GOT3 (cell line): ENCODE measurements at places on chromosomes 6 and 20.

DNA sequence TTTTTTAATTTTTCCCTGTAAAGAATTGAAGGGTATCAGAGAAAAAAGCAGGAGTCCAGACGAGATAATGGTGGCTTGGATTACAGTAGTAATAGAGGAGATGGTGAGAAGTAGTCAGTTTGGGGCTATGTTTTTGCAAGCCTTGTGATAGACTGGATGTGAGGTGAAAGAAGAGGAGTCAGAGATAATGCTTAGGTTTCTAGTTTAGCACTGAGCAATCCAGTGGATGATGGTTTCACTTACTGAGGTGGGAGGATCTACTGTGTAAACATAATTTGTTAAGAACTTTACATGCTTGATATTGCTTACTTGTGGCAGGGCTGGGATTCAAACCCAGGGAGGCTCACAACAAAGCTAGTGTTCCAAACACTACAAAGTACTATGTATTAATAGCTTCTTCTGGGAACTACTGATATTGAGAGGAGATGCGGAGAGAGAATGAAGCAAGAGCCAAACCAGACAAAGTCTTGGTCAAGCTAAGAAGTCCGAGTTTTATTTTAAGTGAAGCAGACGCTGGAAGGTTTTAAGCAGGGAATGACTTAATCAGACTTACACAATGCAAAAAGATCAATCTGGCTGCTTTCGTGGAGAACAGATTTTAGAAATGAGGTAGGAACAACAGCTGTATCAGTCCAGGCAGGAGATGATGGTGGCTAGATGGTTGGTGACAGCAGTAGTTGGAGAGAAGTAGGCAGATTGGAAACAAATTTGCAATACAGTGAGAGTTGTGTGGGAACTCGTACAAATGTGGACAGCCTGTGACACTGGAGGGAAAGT is 58.0 kb downstream of the ZFAND3 start:
- no peak for DNase-seq

DNA sequence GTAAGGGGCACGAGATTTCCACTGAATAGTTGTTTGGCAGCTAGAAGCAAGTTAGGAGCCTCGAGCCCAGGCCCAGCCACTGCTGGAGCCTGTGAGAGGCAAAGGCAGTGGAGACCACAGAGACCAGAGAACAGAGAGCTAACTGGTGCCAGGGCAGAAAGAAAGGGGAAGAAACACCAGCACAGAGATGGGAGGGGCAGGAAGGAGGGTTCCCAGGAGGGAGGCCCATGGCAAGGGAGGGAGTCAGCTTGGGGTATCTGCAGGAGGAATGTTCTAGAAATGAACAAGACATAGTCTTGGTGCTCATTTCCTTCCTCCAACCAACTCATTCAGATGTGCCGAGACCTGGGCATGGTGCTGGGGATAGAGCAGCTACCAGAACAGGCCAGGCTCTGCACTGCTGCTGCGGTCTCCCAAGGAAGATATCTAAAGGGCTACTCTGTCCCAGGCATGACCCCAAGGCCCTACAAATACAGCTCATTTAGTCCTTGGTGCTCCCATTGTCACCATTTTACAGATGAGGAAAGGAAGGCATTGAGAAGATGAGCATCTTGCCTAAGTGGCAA is 10.7 kb downstream of the ANGPT4 start:
- DNase-seq: no peak

GRCh38 chr20:4164246-4164645 is 148.9 kb upstream of the RNF24 start:
- DNase-seq: no peak

DNA sequence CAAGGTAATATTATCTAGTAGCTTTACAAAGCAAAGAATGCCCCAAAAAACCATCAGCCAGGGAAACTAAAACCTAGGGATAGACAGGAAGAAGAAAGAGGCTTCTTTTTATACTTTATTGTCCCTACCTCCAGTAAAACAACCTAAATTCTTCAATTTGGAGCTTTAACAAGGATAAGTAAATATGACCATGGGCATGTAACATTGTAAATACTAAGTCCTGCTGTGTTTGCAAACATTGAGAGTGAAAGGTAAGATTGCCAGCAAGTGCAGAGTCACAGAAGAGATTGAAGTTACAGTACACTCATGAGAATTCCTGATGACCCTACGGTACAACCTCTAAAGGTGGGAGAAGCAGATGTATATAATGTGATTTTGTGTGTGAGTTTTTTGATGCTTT is 117.2 kb downstream of the FOXO3 start:
- no peak for DNase-seq

DNA sequence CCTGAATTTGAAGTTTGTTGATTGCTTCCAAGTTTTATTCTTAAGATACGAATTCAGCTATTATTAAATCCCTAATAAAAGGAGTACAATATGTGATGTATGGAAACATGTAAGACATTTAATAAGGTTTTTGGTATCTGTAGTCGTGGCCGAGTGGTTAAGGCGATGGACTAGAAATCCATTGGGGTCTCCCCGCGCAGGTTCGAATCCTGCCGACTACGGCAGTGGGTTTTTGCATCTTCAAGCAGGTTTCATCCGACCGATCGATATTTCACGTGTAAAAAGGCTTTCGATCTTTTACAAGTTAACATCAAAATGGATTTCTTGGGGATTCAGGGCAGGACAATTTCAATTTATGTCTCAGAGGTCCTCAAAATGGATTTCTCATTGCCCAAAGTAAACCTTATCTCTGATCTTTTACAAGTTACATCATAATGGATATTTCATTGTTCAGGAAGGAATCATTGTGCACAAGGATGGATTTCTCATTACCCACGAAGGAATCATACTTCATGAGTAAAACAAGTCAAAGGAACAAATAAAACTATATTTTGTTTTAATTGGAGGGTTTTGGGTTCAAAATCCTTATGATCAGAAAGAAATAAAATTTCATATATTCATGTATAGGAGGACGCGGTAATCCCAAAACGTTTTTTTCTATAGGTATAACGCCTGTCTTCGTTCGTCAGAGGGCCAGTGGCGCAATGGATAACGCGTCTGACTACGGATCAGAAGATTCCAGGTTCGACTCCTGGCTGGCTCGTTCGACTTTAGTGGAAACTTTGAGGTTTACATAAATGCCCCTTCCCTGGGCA is 37.3 kb upstream of the BTN3A2 start:
- no peak for DNase-seq

- no peak for DNase-seq
These were observed 15.7 kb downstream of the HS3ST5 start for GRCh38 chr6:114327074-114327473.

- DNase-seq: no peak
These were observed 44.9 kb upstream of the PKHD1 start for GRCh38 chr6:52132292-52132691.
